ENCODE measurements at places on chromosomes 16 and 17. TPM values are rescaled to one million over a fixed set of nuclear protein-coding genes. Genes with fewer than 3 reads are reported as not detected.

RNU2-1 gene
- 3,940 TPM for total RNA-seq

DNA sequence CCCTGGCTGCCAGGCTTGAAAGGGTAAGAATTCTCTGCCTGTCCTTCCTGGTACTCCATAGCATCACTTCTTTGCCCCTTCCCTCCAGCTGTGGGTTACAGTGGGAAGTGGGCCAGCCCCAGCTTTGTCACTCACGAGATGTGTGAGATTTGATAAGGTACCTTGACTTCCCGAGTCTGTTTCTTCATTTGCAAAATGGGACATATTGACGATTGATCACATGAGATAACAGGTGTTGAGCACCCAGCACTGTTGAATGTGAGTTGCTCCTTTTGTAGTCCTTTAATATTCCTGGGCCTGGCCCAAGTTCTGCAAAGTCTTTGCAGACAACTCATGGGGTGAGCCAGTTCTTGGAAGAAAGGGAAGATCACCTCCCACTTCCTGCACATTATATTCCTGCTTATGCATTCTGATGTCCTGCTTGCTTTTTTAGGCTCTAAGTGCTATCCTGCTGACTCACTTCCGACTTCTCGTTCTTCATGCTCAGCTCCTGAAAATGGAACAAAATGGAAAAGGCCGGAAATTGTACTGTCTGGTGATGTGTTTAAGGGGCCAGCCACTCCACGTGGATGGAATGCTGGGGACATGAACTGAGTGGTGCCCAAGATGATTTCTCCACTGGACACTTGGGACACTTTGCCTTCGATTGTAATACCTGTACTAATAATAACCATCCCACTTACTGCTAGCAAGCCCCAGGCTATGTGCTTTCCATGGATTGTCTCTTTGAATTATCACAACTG lies 8.3 kb upstream of the NLK start:
- no peak overlapping the region for H3K4me3 ChIP-seq
- no peak for DNase-seq
- peaks cover 3% of the 10 kb centered on the region for H3K27me3 ChIP-seq
- no peaks in the 10 kb centered on the region for H3K4me1 ChIP-seq
- H3K36me3 ChIP-seq: no peaks in the 10 kb centered on the region

ST6GALNAC2 gene
- 10.4 TPM for total RNA-seq

GRCh38 chr17:71726341-71726740 lies 394.5 kb upstream of the SOX9 start:
- no peak for DNase-seq
- H3K36me3 ChIP-seq: no peaks in the 10 kb centered on the region

Measured in type B pancreatic cell (in vitro differentiated cells).